Sigmoid colon (tissue), 7 donors: ENCODE measurements at places on chromosomes 3 and 15. TPM values are rescaled to one million over a fixed set of nuclear protein-coding genes. Genes with fewer than 3 reads are reported as not detected.
A peak's percentile ranks its signal among the peaks of the same experiment; 100 is the strongest.

DNA sequence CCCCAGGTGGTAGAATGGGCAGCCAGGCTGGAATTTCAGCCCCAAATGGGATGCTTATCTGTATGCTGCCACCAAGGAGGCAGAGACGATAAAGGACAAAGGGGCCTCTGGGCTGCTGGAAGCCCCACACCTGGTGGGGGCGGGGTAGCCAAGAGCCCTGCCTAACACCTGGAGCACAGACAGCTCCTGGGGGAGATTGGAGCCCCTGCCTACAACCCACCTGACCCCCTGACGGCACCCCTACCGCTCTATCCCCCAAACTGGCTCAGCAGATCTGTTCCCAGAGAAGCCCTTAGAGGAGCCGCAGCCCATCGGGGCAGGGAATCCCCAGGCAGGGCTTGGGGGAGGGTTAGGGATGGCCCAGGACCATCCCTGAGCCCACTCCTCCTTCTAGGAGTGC, 15.8 kb upstream of the SEMA3F start:
- no peak for DNase-seq

DNA sequence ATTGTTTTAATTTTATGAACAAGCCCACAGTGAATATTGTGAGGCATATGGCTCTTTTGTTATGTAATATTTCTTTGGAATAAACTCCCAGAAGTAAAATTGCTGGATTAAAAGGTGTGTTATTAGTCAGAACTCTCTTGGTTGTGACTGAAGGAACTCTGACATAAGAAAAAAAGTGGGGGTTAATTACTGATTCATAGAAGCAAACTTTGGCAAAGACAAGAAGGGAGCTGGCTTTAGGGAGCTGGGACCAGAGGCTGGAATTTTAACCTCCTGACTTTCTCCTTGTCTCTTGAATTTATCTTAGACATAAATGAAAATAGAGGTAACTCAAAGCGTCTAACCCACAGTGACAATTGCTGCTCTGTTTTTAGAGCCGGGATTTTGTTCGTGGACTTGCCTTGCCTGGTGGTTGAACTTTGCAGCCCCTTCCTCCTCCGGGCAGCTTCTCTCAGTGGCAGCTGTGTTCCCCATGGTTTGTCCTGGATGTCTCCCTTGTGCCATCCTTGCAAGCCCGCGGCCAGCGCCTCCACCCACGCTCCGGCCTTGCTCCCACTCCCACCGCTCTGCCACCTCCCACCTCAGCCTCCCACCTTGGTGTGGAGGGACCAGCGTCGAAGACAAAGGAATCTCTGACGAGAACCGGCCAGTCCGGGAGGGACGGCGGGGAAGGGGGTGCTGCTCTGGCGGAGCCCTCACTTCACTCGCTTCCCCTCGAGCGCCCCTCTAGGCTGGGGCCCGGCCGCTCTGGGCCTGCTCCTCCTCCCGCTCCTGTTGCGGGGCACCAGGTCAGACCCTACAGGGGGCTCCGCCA, 28.0 kb downstream of the ARHGAP31 start:
- DNase-seq, result no peak

DNA sequence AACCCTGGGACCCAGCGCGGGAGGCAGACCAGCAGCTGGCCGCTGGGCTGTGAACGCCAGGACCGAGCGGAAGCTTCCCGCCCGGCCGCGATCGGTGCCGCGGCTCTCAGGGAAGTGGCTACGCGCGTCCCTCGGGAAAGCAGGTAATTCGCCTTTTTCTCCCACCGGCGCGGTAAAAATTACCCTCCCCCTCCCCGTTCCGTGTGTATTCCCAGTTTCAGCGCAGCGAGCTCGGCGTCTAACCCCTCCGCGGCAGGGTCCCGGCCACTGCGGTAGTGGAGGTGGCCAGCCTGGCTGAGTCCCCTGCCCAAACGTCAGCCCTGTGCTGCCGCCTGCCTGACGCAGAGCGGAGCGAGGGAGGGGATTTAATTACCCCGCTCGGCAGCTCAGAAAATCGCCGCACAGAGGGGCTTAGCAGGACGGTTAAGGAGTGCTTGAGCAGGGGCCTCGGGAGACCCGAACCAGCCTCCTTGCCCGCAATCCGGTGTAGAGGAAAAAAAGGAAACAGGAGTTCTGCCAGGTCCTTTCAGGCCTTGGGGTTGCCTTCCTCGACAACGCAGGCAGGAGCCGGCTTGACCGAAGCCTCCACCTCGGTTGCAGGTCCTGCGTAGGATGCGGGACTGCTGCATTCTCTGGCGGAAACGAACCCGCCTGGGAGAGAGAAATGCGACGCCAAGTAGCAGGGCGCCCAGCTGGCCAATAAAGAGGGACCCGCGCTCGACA, 2.9 kb downstream of the GATA2 start:
- DNase-seq, result peak; percentile 62

- no peak for DNase-seq
Measured at GRCh38 chr3:43995547-43996378, 245.9 kb upstream of the TOPAZ1 start.

Gene SQOR
- total RNA-seq, result 60.4 TPM

Gene OIP5
- 0.71 TPM for total RNA-seq

DNA sequence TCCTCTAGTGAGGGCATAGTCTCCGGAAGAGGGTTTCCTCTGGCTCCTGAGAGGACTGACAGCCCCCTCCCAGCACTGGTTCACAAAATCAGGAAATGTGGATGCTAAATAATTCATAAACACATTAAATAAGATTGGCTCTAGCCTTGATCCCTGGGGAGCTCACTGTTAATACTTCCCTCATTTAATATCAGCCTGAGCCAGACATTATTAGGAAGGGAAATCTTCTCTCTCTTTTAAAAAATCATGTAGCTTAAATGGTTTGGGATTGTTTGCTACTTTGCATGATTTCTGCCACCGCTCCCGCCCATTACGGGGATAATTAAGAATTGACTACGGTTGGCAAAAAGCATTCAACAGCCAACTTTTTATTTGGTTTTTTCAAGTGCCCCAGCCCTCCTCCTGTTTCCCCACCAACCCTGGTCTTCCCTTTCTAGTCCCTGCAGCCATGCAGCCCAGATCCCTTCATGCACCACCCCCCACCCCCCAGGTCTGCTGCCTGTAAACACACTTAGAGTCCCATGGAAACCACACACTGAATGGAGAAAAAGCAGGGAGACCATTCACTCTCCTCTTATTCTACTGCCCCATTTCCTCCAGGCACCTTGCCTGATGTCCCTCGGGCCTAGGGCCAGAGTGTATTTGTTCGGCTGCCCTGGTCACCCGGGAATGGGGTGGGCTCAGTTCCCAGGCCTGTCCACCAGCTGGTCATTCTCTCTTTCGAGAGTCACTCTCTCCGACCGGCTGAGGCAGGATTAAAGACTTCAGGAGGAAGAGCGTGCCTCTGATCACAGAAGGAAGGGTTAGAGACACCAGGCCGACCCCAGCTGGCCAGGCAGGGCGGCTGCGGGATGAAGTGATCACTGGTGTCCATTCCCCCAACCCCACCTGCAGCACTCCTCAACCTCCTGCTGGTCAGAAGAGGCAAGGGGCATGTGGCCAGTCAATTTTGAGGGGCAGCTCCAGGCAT, 45.1 kb downstream of the SEMA5B start:
- peak; percentile 72 for DNase-seq

DNA sequence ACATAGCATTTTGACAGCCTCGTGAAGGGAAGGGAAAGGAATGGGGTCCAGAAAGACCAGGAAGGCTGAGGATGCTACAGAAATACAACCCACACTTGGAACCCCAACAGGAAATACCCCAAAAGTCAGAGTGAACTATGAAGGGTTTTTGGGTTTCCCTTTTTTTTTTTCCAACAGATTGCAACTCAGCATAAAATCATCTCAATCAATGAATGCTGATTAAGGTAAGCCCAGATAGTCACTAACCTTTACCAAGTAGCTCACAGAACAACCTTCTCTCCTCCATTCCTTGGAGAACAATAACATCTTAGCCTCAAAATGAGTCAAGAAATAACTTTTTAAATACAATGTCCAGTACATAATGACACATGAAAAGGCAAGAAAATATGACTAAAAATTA, 93.7 kb upstream of the OCA2 start:
- no peak for DNase-seq

DNA sequence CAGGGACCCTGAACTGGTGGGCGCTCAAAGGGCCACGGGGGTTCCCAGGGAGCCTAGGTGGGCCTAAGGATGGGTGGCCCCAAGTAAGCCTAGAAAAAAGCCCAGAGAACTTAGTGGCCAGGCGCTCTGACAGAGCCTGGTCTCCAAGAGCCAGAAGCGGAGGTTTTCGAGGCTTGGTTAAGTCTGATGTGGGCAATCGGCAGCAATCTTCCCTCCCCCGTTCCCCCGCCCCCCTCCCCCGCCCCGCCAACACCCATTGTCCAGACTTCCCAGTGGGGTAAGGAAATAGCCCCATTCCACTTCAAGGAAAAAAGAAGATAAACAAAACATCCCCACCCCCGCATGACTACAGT, 6.7 kb downstream of the EOMES start:
- DNase-seq, result no peak

- no peak for DNase-seq
Measured at GRCh38 chr15:67873777-67874176, 33.9 kb upstream of the RNU6-1 start.

DNA sequence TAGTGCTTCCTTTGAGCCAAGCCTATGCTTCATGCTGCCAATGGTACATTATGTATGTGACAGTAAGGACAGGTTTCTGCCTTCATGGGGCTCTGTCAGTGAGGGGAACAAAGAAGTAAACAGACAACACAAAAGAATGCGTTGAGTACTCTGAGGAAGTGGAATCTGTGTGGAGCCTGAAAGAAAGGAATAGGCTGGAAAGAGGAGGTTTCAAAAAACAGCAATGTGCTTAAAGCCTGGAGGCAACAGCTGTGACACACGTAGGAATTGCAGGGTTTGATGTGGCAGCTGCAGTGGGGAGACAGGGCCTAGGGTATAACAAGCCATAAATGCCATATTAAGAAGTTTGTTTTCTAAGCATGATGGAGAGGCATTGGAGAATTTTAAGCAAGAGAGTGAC, 316.7 kb downstream of the CLSTN2 start:
- DNase-seq, result no peak

Gene TBCCD1
- total RNA-seq, result 10.3 TPM

GRCh38 chr3:195754141-195754540, 33.4 kb downstream of the MUC20 start:
- DNase-seq, result no peak

GRCh38 chr3:183911763-183912506, 27.3 kb upstream of the PARL start:
- DNase-seq, result no peak

DNA sequence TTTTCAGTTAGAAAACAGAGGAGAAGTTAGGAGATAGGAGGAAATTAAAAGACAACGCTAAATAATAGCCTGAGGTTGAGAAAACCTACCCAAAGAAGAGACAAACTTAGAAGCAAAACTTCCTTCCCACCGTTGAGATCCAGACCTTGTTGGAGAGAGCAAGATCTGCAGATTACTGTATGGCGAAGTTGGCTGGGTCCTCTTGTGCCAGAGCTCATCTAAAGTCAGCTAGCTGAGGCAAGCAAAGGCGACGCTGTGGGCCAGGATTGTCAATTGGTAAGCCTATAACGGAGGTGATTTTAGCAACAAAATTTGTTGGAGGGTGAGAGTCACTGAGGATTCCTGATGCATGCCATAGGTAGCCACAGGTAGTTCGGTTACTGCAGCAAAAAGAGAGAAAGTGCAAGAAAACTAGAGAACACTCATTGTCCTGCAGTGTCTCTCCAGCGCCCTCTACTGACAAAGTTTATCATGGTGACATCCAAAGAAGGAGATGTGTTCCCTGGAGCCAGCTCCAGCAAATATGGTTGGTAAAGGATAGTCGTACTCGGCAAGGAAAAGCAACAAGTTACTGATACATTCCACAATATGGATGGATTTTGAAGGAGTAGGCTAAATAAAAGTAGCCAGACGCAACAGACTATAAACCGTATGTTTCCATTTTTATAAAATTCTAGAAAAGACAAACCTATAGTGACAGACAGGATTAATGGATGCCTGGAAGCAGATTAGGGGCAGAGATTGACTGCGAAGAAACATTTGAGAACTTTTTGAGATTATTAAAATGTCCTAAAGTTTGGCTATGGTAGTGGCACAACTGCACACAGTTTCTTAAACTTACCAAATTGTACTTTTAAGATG, 9.8 kb upstream of the OR5K4 start:
- no peak for DNase-seq

DNA sequence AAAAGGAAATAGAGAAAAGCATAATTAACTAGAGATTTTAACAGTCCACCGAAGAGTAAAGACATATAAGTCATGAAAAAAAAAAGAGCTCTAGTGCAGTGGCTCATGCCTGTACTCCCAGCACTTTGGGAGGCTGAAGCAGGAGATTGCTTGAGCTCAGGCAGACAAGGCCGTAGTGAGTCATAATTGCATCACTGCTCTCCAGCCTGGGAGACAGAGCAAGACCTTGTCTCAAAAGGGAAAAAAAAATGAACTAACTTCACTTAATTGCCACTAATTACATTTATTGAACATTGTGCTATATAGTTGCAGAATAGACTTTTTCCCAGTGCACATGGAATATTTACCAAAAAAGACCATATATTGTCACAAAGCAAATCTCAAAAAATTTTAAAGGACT, 221.8 kb downstream of the CBLB start:
- no peak for DNase-seq

- DNase-seq, result no peak
Measured at GRCh38 chr3:4503050-4503449, 9.9 kb downstream of the ITPR1 start.

DNA sequence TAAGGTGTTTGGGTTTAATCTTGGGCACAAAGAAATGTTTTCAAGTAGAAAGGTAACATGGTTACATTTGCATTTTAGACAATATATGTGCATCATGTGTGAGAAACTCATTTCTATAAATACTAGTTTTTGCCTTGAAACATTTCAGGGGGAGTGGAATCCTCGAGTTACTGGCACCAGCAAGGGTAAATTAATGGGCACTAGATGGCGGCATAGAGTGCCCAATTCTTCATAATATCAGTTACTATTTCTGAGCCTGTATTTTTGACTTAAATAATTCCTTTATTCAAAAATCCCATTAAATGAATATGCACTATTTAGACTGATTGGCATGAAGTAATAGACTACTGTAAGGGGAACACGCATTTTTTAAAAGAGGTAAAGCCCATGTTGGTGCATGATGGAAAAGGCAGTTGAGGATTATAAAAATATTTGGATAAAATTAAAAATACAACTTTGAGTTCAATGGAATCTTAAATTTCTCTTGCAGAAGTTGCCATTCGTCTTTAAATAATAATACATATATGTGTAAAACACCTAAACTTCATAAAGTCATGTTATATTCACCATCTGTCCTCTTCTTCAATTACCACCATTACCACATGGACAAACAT, 106.3 kb downstream of the ZBTB20 start:
- no peak for DNase-seq

Gene GOLGA6B
- total RNA-seq, result not detected

Gene ABHD17C
- 2.3 TPM for total RNA-seq

GRCh38 chr15:38666865-38667510, 102.4 kb upstream of the RASGRP1 start:
- DNase-seq, result no peak
